Cerebellar cortex (tissue), 1 donor: ENCODE measurements at places on chromosomes 5 and 9.
A peak's percentile ranks its signal among the peaks of the same experiment; 100 is the strongest.

DNA sequence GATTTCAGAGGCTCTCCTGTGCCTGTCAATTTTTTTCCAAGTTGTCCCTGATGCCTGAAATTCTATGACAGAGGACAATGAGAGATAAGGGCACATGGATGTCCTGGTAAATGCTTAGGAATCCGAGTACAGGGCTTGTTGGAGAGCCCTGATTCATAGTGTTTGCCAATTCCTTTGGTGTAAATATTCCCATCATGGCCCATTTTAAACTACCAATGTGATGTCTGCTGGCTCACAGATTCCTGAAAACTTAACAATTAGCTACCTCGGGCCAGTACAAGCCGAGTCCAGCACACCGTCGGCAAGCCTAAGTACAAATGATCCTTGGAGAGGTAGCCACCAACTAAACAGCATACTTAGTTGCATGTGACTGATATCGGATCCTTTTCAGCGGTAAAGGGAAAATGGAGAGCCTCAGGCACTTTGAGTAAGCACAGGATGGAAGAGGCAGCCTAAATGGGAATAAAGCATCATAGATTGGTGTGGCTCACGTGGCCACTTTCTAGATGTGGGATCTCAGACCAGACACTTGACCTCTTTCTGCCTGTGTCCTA is 3.6 kb downstream of the ITK start:
- DNase-seq = no peak

DNA sequence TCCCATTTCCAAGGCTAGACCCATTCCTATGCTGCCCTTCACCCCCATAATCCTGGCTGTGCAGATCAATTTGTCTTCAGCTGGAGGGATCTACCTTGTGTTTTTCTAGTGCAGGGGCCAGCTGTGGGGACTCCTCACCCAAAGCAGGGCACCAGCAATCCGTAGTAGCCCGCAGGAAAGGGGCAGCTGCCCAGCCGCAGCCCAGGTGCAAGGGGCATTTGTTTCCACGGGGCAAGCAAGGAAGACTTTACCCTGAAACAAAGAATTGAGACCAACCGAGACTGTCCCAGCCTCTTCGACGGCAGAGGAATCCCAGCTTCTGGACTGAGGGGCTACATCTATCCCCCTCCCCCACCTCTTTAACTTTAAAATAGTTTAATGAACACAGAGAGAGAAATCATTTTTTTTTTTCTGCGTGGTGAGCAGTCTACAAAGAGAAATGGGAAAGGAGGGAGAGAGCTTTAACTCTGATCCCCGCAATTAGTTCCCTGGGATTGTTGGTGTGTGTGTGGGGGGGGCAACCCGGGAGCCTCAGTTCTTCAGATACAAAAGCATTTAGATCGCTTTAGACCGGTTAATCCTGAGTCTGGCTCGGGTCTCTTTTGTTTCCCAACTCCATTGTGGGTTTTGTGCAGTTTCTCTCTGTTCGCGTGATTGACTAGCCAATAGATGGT is 10.6 kb upstream of the LHX2 start:
- DNase-seq = no peak

DNA sequence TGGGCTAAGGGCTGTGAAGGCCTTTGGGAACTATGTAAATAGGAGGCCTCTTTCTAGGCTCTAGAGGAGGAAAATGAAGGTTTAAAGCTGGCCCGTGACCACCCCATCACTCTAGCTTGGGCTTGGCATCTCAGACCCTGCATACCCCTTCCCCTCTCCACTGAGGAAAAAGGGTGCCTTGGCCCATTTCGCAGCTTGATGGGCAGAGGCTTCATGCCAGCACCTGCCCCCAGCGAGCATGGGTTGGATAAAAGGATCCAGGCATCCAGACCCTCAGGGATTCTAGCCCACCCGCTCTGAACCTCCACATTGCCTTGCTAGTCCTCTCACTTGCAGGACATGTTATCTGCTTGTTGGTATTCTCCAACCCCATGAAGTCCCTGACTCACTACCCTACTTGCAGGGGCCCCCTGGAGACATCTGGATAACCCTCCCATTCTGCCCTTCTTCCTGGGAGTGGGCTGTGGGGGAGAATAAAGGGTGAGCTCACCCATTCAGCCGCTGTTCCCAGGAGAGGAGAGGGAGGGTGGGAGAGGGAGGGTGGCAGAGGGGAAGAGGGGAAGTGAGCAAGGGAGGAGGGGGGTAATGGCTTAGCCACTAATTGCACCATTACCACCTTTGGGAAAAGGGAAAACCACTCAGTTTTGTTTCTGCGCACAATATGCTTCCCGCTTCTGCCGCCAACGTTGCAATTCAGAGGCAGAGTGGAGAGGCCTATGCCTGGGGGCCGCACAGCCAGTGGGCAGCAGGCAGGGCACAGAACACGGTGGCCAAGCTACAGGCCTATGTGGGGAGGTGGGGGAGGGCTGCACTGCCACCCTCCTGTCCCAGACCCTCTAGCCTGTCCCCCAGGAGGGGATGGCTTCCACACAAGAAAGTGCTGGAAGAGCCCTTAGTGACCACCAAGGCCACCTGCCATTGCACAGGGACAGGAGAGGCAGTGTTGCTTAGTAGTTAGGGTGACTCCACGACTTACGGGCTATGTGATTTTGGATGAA is 2.1 kb upstream of the CAMK2A start:
- no peak for DNase-seq

DNA sequence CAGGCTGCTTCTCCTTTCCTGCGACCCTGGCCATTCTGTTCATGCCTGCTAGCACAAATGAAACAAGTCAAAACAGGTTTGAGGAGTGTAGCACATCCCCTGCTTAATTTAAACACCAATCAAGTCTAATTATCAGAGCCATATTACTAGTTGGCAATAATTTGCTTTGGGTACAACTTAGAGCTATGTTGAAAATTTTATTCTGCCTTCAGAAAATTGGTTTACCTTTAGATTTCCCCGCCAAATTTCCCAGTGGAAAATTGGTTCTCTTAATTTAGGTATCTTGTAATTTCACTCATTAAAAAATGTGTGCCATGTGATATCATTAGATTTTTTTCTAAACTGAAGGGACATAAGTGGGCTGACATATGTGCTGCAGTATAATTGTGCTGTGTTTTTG is 265.8 kb downstream of the MAST4 start:
- DNase-seq = no peak

- no peak for DNase-seq
Measured at GRCh38 chr5:159427180-159428012, 97.1 kb upstream of the IL12B start.

GRCh38 chr9:102974530-102974929 is 20.6 kb upstream of the CYLC2 start:
- DNase-seq = no peak

- DNase-seq = peak; percentile 58
Measured at GRCh38 chr9:84652496-84653120, 16.9 kb upstream of the NTRK2 start.
